MV-4-11 (cell line): ENCODE measurements at places on chromosomes 1 and 21.

- DNase-seq: peak; percentile 90
Measured at GRCh38 chr1:69671363-69672010, 103.8 kb downstream of the LRRC7 start.

GRCh38 chr1:172095846-172096245 is 254.5 kb downstream of the DNM3 start:
- DNase-seq: no peak

GRCh38 chr1:185158800-185159199 is 1.8 kb downstream of the SWT1 start:
- DNase-seq: no peak

- DNase-seq: no peak
Measured at GRCh38 chr1:226920446-226920894, 19.6 kb upstream of the COQ8A start.

DNA sequence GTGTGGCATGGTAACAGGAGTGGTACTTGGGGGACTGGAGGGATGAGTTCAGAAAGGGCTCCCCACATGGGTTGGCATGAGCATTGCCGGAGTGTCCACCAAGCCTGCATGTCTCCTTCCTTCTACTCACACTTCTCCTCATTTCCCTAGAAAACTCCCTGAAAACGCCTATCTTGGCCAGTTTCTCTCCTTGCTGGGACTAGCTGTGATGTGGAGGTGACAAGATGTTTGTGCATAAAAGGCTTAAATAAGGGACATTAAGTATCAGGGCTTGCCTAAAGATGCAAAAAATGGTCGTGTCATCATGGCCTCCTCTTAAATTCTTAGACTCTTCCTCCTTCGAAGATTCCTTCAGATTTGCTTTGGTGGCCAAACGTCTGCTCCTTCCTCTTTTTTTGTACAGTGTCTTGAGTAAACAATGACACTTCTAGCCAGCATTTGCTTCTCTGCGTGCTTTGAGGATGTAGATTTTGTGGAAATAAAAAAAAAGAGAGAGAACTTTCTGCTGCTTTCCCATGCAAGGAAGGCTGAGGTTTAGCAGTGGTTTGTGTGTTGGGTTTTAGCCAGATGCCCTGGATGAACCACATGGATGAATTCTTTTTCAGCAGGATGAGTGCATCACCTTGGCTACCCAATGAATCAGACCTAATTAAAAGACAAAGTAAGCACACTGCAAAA is 239.1 kb upstream of the IRF2BP2 start:
- DNase-seq: peak; percentile 96

DNA sequence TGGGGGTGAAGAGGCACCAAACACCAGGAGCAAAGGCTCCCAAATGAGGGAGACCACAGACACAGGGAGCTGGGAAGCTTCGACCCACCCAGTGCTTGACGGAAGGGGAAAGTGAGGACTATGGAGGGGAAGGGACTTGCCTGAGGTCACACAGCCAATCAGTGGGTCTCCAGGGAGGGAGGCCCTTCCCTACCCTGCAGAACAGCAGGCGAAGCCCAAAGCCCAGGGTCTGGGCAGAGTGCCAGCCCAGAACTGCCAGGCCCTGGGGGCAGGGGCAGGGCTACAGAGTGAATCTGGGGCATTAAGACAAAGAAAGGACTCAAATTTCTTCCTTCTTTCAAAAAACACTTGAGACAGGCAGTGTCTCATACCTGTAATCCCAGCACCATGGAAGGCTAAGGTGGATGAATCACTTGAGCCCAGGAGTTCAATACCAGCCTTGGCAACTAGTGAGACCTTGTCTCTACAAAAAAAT is 45.5 kb upstream of the ECE1 start:
- no peak for DNase-seq

DNA sequence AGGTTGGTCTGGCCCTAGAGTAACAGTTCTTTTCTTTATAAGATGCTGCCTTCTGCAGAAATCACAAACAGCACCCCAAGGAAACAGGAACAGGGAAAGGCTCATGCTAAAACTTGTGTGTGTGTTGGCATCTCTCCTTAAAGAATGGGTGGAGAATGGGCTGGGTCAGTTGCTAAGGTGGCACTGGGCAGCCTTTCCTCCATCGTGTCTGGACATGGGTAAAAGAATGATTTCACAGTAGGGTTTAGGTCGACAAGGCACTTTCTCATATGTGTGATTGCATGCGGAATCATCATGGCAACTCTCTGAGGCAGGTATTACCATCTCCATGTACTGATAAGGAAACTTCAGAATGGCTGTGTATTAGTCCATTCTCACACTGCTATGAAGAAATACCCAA is 40.3 kb downstream of the LRRN2 start:
- DNase-seq: no peak

- no peak for DNase-seq
Measured at GRCh38 chr1:7732331-7732730, 38.8 kb upstream of the VAMP3 start.

DNA sequence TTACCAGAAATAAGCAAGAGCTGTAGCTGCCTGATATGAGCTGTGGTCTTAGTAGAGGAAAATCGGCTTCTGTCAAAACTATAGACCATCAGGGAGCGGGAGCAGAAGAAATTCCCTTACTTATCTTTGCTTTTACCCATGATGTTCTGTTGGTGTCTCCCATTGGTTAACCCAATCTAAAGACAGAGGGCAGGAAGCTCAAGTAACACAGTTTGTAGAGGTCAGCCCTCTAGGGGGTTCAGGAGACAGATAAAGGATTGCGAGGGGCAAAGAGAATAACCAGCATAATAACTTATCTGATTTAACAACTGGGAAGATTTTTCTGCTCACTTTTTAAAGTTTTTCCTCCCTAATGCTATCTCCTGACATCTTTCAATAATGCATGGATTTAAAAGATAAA is 142.4 kb downstream of the NTMT2 start:
- no peak for DNase-seq

DNA sequence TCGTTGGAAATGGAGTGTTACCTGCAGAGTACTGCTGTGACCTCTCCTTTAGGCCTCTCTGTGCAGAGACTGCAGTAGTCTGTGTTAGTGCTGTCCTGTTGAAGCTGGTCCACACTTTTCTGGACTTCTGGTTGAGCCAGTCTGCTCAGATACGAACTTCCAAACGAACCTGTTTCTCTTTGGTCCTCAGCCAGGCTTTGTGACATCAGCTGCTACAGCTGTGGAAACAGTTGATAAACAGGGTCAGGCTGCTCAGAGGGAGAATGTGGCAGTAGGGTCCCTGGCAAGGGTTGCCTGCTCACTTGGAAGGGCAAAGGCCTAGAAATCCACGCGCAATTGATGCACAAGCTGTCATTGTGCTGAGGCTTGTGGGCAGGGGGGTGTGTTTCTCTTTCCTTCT is 98.8 kb downstream of the NOS1AP start:
- no peak for DNase-seq

- no peak for DNase-seq
Measured at GRCh38 chr1:93716163-93716562, 34.5 kb upstream of the BCAR3 start.

- DNase-seq: no peak
Measured at GRCh38 chr1:1219341-1219740, 5.4 kb upstream of the TNFRSF4 start.

- DNase-seq: no peak
Measured at GRCh38 chr1:113142791-113143190, 69.8 kb downstream of the LRIG2 start.

DNA sequence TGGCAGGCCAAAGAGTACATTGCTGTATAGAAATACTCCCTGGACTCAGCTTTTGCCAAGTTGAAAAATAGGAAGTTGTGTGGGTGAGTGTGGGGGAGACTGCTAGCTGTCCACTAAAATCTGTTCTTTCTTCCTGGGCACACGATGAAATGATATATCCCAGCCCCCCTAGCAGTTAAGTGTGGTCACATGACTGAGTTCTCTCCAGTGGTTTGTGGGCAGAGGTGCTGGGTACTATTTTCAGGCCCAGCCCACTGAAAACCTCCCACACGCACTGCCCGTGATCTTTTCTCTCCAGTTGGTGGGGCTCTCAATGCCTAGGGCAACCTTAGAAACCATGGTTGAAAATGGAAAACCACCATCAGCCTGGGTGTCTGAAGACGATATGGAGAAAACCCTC is 119.7 kb upstream of the LMO4 start:
- DNase-seq: peak; percentile 75

DNA sequence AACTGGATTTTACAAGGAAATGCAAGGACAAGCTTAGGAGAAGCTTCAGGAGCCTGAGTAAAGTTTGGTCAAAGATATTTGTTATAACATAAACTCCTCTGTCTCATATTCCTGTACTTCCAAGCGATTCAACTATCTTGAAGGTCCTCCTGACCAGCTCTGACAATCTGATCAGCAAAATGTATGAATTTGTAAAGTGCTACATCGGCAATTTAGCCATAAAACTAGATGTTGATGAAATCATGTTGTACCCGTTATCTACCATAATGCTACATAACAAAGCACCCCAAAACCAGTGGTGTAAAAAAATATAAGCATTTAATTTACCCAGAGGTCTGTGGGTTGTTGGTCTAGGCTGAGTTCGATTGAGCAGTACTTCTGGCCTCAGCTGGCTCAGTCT is 19.5 kb upstream of the KRTAP11-1 start:
- no peak for DNase-seq
